ENCODE measurements at places on chromosomes 7 and 10.
A peak's percentile ranks its signal among the peaks of the same experiment; 100 is the strongest.

DNA sequence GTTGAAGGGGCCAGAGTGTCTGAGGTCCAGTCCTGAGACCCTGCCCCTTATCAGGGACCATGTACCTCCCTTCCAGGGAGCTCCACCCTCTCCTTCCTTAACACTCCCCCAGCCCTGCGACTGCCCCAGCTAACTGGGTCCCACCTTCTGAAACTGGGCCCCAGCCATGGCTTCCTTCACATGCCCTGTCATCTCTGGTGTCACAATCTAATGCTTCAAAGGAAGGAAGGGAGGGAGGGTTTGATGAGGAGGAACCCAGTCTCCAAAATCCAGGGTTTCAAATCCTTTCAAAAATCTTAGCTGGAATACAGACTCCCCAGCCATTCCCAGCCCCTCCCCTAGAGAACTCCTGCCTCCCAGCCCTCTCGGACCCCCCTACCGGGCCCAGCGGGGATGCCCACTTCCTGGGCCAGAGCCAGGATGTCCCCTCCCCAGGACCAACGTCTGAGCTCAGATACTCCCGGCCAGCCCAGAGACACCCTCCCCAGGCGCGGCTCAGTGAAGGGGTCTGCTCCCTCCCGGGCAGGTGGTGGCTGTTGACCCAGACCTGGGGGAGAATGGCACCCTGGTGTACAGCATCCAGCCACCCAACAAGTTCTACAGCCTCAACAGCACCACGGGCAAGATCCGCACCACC lies 18.0 kb downstream of the C10orf105 start:
- no peak for DNase-seq

DNA sequence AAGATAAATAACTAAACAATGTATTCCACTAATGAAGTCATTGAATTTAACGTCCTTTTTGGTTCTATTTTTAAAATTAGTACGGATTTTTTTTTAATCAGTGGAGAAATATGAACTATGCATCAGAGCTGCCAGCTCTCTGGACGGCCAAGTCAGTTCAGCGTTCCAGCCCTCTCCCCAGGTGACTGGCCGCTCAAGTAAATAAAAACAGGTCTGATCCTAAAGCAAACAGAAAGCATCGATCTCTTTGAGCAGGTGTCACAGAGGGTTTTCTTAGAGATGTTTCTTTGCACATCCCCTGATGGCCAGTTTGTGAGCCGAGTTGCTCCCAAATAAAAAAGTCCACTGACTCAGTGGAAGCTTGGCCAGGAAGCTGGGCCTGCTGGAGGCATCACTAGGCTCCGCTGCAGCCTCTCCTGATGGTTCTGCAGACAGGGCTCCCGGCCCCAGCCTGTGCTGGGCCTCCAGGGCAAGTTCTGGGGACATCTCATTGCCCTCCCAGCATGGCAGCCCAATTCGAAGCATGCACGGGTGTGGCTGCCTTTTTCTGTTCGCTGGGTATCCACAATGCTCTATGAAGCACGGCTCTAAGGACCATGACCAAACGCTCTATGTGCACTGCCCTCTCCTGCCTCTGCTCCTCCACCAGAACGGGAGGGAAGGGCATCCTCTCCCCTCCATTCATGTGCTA lies 74.7 kb upstream of the PPP2R2D start:
- DNase-seq: no peak

DNA sequence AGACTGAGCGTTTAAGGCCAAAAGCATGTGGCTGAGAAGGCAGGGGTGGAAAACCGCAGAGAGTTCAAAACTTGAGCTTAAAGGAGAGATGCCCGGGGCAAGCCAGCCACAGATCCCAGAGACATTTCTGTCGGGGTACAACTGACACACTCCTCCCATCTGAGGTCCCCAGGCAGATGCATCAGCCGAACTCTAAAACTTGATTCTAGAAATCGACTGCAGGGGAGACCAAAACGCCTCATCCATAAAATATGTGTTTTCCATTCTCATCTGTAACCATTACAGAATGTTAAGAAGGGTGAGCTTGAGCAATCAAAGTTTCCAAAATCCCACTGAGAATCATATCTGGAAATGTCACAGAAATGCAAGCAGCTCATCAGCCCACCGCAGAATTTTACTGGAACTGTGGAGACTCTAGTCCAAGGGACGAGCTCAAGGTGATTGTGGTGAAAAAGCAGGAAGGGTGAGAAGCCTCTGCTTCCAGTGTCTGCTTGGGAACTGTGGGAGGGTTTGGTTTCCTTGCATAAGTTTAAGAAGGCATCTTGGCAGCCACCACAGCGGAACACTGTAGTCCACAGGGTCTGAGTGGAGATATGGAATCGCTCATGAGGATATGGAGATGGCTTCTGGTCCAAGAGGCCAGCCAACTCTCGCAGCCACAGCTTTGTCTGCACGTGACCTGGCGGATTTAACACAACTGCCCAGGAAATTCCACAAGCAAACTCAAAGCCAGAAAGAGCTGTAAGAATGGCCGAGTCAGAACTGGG lies 249.2 kb downstream of the SFMBT2 start:
- DNase-seq: no peak

DNA sequence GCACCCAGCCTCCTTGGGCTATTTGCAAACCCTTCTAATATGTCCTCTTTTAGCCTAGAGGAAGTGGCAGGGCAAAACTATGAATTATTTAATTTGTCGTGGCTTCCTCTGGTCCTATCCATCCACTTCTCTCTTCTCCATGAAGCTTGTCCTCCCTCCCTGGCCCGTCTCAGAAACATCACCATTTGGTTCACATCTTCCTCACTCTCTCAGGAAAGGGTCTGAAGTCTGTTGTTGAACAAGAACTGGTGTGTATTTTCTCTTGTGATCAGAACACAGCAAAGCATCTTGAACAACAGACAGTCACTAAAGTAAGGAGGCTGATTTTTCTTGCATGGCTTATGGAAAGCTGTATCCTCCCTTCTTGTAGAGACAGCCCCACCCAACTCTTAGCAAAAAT lies 550.1 kb upstream of the NRP1 start:
- no peak for DNase-seq

DNA sequence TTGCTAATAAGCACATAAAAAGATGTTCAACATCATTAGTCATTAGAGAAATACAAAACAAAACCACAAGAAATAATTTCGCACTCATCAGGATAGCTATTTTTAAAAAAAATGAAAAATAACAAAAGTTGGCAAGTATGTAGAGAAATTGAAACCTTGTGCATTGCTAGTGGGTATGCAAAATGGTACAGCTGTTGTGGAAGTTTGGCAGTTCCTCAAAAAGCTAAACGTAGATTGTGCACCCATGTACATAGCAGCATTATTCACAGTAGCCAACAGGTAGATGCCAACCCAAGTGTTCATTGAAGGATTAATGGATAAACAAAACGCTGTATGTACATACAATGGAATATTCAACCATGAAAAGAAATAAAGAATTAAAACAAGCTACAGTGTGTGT lies 35.3 kb upstream of the STARD3NL start:
- no peak for DNase-seq

DNA sequence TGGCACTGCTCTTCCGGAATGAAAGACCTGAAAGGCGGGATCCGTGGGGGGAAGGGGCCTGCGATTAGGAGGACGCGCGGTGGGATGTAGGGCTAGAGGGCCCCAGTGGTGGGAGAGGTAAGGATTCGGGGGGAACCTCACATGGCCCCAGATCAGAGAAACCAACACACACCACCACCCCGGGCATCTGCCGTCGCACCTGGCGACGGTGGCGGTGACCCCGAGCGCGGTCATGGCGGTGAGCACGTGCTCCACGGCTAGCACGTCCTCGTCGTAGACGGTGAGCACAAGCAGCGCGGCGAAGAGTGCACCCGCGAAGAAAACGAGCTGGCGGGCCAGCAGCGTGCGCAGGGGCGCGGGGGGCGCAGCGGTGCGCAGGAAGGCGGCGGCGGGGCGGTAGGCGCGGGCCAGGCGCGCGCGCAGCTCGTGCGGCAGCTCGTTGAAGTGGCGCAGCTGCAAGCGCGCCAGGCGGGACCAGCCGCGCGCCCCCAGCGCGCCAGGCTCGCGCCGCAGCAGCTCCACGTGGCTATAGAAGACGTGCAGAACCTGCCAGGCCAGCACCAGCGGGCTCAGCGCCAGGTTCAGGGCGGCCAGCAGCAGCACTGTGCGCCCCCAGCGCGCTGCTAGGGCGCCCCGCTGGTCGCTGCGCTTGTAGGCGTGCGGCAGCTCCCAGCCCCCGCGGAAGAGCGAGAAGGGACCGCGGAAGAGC lies 5.7 kb downstream of the ATG9B start:
- DNase-seq: peak; percentile 68

DNA sequence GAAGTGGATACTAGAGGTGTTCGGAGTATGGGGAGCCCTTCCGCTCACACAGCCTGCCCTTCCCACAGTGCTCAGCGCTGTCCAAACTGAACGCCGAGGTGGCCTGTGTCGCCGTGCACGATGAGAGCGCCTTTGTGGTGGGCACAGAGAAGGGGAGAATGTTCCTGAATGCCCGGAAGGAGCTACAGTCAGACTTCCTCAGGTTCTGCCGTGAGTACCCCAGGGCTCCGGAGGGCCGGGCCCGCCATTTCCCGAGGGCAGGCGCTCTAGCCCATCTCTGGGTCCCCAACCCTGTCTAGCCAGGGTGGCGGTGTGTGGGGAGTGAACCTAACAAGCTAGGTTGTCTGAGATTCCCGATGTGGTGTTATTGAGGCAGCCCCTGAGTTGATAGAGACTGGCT lies 59.1 kb downstream of the GTF2IRD1 start:
- DNase-seq: no peak
